ENCODE measurements at places on chromosomes 2 and 18. TPM values are rescaled to one million over a fixed set of nuclear protein-coding genes. Genes with fewer than 3 reads are reported as not detected.

- no peaks in the 10 kb centered on the region for H3K27me3 ChIP-seq
- DNase-seq = no peak
- H3K27ac ChIP-seq = no peak overlapping the region
- no peak overlapping the region for H3K4me3 ChIP-seq
- peaks cover 6% of the 10 kb centered on the region for H3K36me3 ChIP-seq
Measured at GRCh38 chr2:42353792-42354429, 7.1 kb downstream of the COX7A2L start.

The TRIM43 gene
- not detected for total RNA-seq

- H3K36me3 ChIP-seq = no peaks in the 10 kb centered on the region
- no peak for DNase-seq
- no peaks in the 10 kb centered on the region for H3K4me1 ChIP-seq
- no peak overlapping the region for H3K4me3 ChIP-seq
- H3K27ac ChIP-seq = no peak overlapping the region
- no peaks in the 10 kb centered on the region for H3K27me3 ChIP-seq
Measured at GRCh38 chr2:173415431-173416381, 61.0 kb downstream of the CDCA7 start.

The NPHP1 gene
- total RNA-seq = 1.8 TPM

- no peaks in the 10 kb centered on the region for H3K36me3 ChIP-seq
- no peaks in the 10 kb centered on the region for H3K4me1 ChIP-seq
- no peak for DNase-seq
Measured at GRCh38 chr2:57906152-57906732, 140.4 kb upstream of the VRK2 start.

- H3K27me3 ChIP-seq = no peaks in the 10 kb centered on the region
- H3K4me3 ChIP-seq = no peak overlapping the region
- no peaks in the 10 kb centered on the region for H3K4me1 ChIP-seq
Measured at GRCh38 chr2:164675687-164676086, 54.4 kb upstream of the GRB14 start.

The IL1R2 gene
- 61.7 TPM for total RNA-seq

GRCh38 chr2:164522561-164522981 lies 98.7 kb downstream of the GRB14 start:
- H3K27me3 ChIP-seq = no peaks in the 10 kb centered on the region
- H3K36me3 ChIP-seq = no peaks in the 10 kb centered on the region
- no peak overlapping the region for H3K4me3 ChIP-seq
- peak overlapping the region; percentile 6 for H3K27ac ChIP-seq

GRCh38 chr18:5073026-5073944 lies 123.8 kb downstream of the AKAIN1 start:
- H3K27ac ChIP-seq = no peak overlapping the region
- no peak for DNase-seq
- no peaks in the 10 kb centered on the region for H3K4me1 ChIP-seq

- H3K4me3 ChIP-seq = no peak overlapping the region
- no peak for DNase-seq
- H3K27ac ChIP-seq = no peak overlapping the region
- H3K36me3 ChIP-seq = no peaks in the 10 kb centered on the region
Measured at GRCh38 chr2:70926042-70926441, 9.7 kb upstream of the ATP6V1B1 start.

The SULT1C4 gene
- 2.1 TPM for total RNA-seq

- H3K36me3 ChIP-seq = no peaks in the 10 kb centered on the region
- H3K27ac ChIP-seq = no peak overlapping the region
- no peaks in the 10 kb centered on the region for H3K4me1 ChIP-seq
- no peak for DNase-seq
Measured at GRCh38 chr2:102841107-102841840, 79.4 kb downstream of the TMEM182 start.

- H3K4me3 ChIP-seq = no peak overlapping the region
- no peak overlapping the region for H3K27ac ChIP-seq
- no peaks in the 10 kb centered on the region for H3K27me3 ChIP-seq
Measured at GRCh38 chr2:120857931-120858330, 122.3 kb downstream of the GLI2 start.

- no peak overlapping the region for H3K4me3 ChIP-seq
- no peak for DNase-seq
- no peaks in the 10 kb centered on the region for H3K36me3 ChIP-seq
- H3K27ac ChIP-seq = no peak overlapping the region
- no peaks in the 10 kb centered on the region for H3K27me3 ChIP-seq
Measured at GRCh38 chr2:9714630-9715214, 83.9 kb upstream of the YWHAQ start.

The HJURP gene
- total RNA-seq = 6.3 TPM

- DNase-seq = no peak
- H3K4me3 ChIP-seq = no peak overlapping the region
- H3K27ac ChIP-seq = peak overlapping the region; percentile 75
- no peaks in the 10 kb centered on the region for H3K36me3 ChIP-seq
- peaks cover 11% of the 10 kb centered on the region for H3K4me1 ChIP-seq
Measured at GRCh38 chr2:38178119-38178518, 102.2 kb upstream of the CYP1B1 start.

GRCh38 chr2:15357922-15358321 lies 203.2 kb downstream of the NBAS start:
- no peak overlapping the region for H3K4me3 ChIP-seq
- H3K27ac ChIP-seq = no peak overlapping the region
- H3K36me3 ChIP-seq = peaks cover 55% of the 10 kb centered on the region
- H3K27me3 ChIP-seq = no peaks in the 10 kb centered on the region

- H3K4me1 ChIP-seq = no peaks in the 10 kb centered on the region
- H3K4me3 ChIP-seq = no peak overlapping the region
- H3K36me3 ChIP-seq = no peaks in the 10 kb centered on the region
- DNase-seq = no peak
- no peak overlapping the region for H3K27ac ChIP-seq
- no peaks in the 10 kb centered on the region for H3K27me3 ChIP-seq
Measured at GRCh38 chr2:95240556-95240955, 33.2 kb downstream of the ZNF892 start.

The LBX2 gene
- 0.38 TPM for total RNA-seq

The CNTNAP5 gene
- total RNA-seq = not detected

The RIOK3 gene
- 78.2 TPM for total RNA-seq

The LPIN2 gene
- total RNA-seq = 7.8 TPM

DNA sequence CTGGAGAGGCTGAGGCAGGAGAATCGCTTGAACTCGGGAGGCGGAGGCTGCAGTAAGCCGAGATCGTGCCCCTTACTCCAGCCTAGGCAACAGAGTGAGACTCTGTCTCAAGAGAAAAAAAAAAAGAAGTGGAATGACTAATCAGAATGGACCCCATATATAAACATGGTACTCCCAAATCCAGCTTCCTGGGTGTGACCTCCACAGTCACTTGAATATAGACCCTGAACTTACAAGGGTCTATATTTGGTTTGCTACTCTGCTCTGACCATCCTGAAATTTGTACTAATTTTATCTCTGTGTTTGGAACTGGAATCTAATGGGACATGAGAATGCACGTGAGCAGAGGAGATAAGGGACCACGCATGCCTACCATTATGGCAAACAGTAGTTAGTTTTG lies 275.0 kb downstream of the TNS1 start:
- H3K27ac ChIP-seq = no peak overlapping the region
- no peak overlapping the region for H3K4me3 ChIP-seq
- H3K36me3 ChIP-seq = no peaks in the 10 kb centered on the region

All from esophagus squamous epithelium (tissue), 5 donors.